ENCODE measurements at places on chromosomes 13 and 19.

DNA sequence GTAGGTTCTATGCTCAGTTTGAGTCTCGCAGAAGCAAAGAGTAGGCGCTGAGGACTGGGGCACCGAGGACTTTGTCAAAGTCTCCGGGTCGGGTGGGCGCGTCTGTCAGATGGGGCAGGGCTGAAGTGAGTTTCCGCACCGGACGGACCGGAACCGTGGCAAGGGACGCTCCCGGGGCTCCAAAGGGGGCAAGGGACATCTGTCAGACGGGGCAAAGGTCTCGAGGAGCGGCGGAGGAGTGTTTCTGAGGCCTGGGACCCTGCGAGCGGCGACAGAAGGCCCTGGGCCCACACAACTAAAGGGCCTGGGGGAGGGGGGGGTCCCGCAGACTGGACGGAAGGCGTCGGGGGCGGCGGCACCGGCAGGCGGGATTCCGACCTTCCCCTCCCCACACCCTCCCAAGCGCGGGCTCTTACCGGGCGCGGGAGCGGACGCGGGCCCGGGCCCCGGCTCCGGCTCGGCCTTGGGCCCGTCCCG, 13.3 kb upstream of the AKAP8L start:
- no peak for DNase-seq

- DNase-seq: no peak
These were observed 7.2 kb downstream of the NCAN start for GRCh38 chr19:19218911-19219310.

DNA sequence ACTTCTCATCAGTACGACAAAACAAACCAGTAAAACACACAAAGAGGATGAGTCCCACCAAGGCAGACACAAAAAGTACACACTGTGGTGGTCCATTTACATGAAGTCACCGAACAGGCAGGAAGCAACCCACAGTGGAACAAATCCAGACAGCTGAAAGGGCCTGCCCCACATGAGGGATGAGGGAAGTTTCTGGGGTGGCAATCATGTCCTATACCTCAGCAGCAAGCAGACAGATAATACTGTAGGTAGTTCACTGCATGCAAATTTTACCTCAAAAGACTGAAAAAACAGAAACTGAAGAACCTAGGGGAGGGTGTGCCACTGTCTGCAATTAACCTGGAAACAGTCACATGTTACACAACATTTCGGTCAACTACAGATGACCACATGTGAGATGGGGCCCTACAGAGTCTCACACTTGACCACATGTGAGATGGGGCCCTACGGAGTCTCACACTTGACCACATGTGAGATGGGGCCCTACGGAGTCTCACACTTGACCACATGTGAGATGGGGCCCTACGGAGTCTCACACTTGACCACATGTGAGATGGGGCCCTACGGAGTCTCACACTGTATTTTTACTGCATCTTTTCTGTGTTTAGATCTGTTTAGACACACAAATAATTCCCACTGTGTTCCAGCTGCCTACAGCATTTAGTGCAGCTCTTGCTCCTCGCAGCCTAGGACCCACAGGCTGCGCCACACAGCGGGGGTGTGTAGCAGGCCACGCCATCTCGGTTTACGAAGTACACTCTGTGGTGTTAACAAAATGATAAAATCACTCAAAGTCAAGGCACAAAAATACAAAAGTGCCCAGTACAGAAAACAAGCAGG, 22.2 kb downstream of the PCID2 start:
- DNase-seq: no peak

DNA sequence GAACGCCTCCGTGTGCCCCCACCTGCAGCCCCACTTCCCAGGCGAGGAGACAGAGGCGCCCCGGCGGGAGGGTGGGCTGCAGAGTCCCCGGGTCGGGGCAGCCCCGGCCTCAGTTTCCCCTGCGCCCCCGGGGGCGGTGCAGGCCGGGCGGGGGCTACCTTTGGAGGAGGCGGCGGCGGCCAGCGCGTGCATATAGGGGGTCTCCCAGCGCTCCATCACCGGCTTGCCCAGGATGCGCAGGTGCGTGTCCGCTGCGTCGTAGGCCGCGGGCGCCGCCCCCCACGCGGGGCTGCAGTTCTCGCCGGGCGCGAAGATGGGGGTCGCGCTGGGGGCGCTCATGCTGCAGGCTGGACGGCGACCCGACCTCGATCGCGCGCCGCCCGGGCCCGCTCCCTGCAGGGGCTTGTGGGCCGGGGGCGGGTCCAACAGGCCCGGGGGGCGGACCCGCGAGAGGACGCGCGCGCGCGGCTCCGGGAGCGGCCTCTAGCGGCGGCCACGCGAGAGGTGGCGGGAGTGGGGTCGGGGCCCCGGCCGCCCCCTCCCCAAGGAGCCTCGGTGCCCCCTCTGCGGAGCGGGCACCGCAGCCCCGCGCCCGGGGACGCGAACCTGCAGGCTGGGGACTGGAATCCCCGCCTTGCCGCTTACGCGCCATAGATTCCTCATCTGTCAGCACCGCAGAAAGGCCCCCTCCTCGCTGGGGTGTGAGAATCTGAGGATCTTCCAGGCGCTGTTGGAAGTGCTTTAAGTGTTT, at the start of gene GAMT:
Gene GAMT (minus strand): TSS at position 405 of the 751 bp plus-strand sequence. CDS start 66 bp downstream, at position 339.
- DNase-seq: no peak

- DNase-seq: no peak
These were observed 359.3 kb upstream of the PCDH20 start for GRCh38 chr13:61774903-61775302.

GRCh38 chr13:59300355-59301173, 863.2 kb downstream of the DIAPH3 start:
- DNase-seq: no peak

Measured in coronary artery (tissue), 2 donors.